ENCODE measurements at places on chromosomes 16 and 17.

GRCh38 chr16:88758227-88758943, 26.6 kb downstream of the PIEZO1 start:
- no peak for DNase-seq

DNA sequence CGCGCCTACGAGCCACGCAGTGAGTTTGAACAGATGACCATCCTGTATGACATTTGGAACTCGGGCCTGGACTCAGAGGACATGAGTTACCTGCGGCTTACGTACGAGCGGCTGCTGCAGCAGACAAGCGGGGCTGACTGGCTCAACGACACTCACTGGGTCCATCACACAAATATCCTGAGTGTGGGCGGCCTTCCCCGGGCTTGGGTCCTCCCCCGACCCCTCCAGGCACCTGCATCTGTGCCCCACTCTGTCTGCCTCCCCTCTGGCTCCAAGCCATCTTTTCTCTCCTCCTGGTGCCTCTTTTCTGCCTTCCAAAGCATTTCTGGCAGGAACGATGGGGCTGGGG, 5.0 kb upstream of the HSD3B7 start:
- no peak for DNase-seq

DNA sequence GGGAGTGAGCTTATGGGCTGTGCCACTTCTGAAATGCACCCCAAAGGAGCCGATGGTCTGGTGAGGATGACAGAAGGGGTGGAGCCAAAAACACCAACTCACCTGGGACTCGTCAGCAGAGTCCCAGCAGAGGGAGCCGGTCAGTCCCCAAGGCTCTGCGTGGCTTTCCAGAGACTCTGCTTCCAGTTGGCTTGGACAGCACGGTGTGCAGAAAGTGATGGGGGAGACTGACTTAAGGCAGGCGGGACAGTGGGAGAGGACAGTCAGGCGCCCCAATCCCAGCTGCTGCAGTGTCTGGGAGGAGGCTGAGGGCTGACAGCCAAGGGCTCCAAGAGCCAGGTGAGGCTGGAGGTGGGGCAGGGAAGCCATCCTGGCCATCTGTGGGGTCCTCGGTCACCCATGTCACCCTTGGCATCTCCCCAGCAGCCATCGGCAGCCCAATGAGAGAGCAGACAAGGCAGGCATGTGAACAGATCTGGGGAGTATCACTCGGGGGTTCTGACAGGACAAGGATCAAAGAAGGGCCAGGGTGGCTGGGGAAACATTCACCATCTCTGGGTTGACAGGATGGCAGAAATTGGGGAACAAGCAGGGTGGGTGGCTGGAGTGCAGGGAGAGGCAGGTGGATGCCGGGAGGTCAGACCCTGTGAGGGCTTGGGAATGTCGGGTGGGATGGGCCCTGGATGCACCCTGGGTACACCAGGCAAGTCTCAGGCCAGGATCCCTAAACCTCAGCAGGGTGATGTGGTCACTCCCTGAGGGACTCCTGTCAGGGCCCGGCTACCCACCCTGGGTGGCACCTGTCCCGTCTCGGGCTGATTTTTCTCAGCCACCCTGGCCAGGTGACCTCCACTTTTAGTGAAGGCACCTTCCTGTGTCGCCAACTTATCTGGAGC, 8.9 kb upstream of the KRTAP17-1 start:
- DNase-seq, result no peak

DNA sequence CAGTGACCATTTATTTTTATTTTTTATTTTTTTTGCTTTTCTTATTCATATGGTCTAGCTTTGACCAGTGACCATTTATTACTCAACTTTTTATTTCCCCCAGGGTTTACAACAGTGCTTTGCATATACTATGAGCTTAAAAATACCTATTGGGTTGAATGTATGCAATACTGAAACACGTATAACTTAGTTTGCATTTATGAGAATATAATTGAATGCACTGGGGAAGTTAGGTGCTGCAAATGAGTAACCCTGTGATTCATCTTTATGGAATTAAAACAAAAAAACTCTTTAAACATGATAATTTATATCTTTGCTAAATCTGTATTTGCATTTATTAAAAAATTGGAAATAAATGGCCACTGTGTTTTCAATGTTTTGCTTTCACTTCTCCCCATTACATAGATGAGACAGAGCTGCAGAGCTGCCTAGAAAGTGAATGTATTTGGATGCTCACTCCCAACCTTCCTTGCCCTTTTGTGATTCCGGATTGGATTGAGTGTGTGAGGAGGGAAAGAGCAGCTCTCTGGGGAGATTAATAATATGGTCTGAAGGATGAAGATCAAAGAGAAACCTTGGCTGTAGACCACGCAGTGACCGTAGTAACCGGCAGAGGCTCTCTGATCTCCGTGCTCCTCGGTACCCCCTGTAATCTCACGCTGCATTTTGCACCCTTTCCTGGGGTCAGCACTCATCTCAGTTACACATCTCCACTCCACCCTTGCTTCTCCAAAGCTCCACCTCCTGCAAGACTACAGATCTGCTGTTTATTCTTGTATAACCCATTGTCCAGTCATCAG, 14.3 kb downstream of the TMEM100 start:
- DNase-seq, result no peak

DNA sequence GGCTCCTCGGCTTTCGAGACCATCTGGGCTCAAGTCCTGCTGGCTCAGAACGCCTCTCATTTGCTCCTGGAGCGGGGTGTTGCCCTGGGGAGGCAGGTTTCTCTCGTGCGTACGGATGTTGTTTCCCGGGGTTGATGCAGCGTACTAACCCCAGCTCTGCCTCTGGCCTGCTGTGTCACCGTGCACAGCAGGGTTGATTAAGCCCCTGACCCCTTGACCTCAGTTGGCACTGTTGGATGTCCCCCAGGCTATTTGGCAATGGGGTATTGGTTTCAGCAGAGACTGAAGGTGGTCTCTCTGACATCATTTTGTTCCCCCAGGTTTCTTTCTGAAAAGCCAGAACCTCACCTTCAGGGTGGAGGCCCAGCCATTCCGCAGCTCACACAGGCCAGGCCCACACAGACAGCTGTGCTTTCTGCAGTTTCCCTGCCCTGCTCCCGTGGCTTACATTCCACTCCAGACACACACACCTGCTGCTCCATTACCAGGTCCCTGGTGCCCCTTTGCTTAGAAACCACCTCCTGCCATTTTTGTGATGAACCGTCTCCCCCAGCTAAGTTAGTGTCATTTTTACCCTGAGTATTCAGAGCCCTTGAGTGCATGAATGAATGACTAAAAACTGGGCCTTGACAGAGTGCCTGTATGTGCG, 233.5 kb downstream of the CCDC182 start:
- DNase-seq, result no peak

DNA sequence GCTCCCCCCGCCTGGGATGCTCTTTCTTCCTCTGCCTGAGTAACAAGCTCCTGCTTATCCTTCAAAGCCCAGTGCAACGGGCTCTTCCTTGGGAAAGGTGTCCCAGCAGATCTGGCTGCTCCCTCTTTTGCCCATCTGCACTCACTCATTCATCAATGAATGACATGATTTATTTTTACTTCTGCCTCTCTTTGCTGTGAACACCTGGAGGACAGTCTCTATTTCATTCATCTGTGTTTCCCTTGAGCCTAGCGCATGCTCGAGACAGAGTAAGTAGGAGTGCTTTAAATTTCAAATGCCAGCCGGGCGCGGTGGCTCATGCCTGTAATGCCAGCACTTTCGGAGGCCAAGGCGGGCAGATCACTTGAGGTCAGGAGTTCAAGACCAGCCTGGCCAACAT, 22.0 kb upstream of the GINS2 start:
- DNase-seq, result peak; percentile 90

- DNase-seq, result no peak
These were observed 298.2 kb downstream of the HAPSTR1 start for GRCh38 chr16:9389543-9390207.

GRCh38 chr17:77916703-77917481, 41.6 kb upstream of the TNRC6C start:
- DNase-seq, result no peak

All from SHP77 (cell line).